ENCODE measurements at places on chromosomes 4 and X. TPM values are rescaled to one million over a fixed set of nuclear protein-coding genes. Genes with fewer than 3 reads are reported as not detected.

DNA sequence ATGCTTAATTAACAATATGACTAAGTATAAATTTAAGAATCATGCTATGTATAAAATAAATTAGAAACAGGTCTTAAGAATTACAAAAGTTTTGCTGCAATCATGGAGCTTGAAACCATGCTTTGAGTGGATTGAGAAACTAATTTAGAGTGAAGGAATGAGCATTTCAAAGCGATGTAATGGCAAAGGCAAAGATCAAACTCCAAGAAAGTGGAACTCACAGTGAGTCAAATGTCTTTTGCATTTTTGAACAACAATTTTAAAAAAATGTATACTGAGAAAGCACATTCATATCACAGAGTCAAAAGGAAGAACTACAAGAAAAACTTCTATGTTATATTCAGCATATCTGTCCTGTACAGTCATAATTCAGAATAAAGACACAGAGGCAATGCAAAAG, 6.6 kb downstream of the GPRIN3 start:
- DNase-seq: no peak

DNA sequence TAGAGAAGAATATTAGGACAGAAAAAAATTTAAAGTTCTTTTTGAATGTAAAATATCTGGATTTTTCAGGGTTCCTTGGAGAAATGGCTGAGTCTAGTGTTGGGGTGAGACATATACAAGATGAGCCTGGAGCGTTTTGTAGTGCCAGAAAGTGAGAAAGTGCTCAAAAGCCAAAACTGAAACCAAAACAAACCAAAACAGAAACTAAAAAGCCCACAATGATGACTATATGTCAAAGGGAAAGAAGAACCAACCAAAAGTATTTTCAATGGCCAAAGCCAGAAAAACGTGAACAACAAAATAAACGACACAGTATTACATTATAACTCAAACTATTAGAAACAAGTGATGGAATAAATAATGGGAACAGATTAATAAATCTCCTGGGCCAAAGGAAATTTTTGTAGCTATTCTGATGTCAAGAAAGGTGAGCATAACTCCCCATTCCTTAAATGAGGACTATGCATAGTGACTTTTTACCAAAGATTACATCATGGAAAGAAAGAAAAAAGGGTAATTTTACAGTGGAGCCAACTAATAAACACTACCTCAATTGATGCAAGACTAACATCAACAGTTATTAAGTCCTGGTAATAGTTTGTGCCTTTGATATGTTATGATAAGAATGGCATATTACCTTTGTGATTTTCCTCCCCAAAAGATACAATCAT, 1137.6 kb downstream of the C4orf33 start:
- DNase-seq: no peak

- no peak for DNase-seq
Measured at GRCh38 chr4:155608225-155608885, 58.3 kb upstream of the GUCY1A1 start.

- DNase-seq: no peak
Measured at GRCh38 chr4:102392033-102392744, 46.9 kb upstream of the SLC39A8 start.

- DNase-seq: no peak
Measured at GRCh38 chr4:80610845-80611677, 275.5 kb downstream of the CFAP299 start.

- DNase-seq: no peak
Measured at GRCh38 chrX:152943826-152944225, 46.0 kb downstream of the ZNF185 start.

GRCh38 chr4:182745237-182745636, 171.9 kb downstream of the DCTD start:
- DNase-seq: no peak

DNA sequence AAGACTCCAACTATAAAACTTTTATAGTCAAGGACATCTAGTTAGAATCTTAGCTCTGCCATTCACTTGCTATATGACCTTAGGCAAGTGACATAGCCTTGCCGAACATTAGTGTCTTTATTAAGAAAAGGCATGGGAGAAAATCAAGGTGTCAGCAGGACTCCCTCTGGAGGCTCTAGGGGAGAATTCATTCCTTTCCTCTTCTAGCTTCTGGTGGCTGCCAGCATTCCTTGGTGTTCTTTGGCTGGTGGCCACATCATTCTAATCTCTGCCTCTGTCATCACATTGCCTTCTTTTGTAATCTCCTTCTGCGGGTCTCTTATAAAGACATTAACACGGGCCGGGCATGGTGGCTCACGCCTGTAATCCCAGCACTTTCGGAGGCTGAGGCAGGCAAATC, 99.8 kb downstream of the PPP1R2C start:
- DNase-seq: no peak

DNA sequence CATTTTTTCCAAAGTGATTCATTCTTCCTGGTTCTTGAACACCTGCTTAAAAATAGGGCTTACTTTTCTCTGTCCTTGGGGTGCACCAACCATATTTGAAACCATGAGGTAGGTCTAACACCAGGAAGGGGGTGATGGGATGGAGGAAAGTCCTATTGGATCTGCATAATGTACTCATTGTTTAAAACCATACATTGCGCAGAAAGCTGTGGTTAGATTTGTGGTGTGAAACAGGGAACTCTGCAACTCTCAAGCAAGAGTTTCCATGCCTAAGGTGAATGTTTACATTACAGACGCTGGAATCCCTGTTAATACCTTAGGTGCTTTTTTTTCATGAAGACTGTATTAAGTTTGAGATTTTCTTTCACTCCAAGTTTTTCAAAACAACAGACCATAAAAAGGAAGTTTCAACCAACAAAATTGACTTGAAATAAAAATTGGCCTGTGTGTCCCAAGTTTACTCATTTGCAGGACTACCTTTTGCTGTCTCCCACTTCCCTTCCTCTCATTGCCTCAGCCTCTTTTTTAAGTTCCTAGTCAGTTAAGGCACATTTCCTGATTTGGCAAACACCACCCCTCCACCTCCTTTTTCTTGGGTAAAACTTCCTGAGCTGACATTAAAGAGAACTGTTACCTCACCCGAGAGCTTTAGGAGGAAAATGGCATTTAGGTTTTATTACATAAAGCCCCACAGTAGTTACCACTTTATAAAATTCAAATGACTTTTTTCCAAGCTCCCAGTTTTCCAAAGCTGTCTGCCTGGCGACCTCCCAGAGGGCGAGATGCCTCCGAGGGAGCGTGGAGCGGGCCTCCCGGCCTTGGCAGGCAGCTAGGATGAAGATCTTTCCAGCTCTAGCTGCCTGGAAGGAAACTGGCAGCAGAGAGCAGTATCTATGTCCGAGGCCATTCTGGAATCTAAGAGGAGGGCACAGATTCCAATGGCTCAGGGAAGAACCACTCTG, 47.9 kb upstream of the RBPJ start:
- DNase-seq: no peak

DNA sequence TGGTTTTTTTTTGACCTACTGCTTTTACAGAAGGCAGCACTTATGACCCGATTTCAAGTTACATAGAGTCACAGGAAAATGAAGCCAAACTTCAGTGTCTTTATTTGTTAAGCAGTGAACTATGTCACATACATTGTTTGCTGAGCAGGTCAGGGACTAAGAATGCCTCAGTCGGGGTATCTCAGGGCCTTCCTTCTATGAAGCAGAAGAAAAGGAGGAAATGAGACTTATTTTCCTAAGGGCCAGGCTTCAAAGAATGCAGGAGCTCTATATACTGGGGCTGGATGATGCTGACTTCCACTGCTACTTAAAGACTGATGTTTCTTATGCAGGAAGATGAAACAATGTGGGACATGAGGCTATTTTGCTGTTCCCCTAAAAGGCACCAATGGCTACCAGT, 558.4 kb upstream of the IGFBP7 start:
- DNase-seq: no peak

DNA sequence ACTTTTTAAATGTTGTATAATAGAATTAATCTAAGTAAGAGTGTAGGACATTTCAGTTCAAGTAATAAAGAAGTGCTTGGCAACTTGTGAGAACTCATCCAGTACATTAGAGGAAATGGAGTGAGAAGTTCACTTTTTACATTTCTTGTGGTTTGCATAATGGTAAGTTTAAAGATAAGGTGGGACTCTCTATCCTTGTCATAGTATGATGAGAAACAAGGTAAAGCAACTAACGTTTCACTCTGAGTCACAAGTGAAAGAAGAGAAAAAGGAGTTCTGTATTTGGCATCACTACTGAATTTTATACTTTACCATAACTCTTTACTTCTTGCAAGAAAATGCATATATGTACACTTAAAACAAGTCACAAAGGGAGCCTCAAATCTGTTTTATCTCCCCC, 219.4 kb downstream of the SLC4A4 start:
- DNase-seq: no peak

DNA sequence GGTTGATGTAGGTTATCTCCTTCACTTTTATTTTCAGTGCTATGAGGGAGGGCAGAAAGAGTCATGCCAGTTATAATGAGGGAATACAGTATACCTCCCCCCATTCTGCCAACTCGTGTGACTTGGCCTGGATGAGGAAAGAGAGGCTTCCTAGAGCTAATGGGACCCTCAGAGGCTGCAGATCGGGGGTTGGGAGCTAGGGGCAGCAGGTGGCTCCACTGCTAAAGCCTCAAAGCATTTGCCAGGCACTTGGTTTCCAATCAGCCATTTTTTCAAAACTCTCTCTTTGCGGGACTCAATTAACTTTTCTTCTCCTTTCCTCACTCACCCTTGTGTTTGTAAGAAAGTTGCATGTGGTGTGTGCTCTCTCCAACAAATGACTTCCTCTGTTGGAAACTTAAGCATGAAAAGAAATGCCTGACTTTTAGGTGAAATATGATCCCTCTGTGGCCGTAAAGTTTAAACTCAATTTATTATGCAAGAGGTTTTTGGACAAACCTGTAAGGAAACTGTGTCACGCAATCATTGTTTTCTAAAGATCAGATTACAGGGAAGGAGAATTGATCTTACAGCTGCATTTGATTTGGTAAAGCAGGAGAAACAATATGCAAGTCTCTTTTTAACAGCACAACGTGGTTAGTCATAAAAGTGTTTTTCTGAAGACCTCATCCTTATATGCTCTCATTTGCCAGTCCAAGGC, 7.0 kb downstream of the SFRP2 start:
- no peak for DNase-seq

DNA sequence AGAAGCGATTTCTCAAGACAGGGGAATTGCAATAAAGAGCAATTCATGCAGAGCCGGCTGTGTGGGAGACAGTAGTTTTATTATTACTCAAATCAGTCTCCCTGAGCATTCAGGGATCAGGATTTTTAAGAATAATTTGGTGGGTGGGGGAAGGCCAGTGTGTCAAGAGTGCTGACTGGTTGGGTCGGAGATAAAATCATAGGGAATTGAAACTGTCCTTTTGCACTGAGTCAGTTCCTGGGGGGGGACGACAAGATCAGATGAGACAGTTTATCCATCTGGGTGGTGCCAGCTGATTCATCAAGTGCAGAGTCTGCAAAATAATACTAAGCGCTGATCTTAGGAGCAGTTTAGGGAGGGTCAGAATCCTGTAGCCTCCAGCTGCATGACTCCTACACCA, 502.4 kb downstream of the NLGN4X start:
- no peak for DNase-seq

DNA sequence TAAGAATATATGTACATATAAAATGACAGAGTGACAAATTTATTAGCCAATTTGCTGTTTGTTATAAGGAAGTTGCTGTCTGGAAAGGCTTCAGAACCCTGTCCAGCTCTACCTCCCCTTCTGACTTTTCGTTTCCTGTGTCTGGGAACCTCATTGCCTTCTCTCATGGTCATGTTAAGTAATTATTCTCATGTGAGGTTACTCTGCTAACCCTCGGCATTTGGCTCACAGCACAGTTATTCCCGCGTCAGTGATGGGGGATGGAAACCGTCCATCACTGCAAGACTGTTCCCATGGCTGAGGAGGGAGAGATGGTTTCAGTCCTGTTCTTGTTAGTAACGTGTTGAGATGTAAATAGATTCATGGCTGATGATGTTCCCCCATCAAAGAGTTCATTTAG, 11.9 kb downstream of the EDNRA start:
- DNase-seq: no peak

- no peak for DNase-seq
Measured at GRCh38 chrX:53768451-53768850, 81.9 kb upstream of the HUWE1 start.

GRCh38 chr4:38128478-38129459, 168.6 kb downstream of the PTTG2 start:
- DNase-seq: no peak

DNA sequence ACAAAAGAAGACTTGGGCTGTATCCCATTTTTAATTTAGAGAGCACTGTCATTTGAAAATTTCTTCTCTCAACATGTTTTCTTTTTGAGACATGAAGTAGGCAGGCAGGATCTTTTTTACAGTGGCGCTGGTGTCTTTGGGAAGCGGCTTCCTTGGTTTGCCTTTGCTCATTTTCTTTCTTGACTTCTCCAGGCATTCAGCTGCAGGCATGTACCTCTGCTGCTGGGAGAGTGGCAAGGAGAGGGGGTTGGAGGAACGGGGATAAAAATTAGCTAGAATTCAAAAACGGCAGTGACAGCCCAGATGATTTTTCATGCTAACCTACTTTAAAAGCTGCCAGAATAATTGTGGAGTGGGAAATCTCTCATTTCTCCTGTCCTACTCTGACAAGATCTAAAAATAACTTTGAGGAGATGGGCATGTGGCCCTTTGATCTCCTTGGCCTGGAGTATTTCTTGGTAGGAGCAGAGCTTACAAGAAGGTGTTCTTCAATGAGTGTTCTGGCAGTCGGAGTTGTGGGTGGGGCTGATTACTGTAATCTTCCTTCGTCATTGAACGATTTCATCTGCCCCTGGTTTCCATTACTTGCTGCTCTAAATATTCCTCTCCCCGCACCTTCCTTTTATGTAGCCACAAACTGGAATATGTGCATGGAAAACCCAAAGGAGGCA, 54.8 kb downstream of the TBL1X start:
- DNase-seq: no peak

DNA sequence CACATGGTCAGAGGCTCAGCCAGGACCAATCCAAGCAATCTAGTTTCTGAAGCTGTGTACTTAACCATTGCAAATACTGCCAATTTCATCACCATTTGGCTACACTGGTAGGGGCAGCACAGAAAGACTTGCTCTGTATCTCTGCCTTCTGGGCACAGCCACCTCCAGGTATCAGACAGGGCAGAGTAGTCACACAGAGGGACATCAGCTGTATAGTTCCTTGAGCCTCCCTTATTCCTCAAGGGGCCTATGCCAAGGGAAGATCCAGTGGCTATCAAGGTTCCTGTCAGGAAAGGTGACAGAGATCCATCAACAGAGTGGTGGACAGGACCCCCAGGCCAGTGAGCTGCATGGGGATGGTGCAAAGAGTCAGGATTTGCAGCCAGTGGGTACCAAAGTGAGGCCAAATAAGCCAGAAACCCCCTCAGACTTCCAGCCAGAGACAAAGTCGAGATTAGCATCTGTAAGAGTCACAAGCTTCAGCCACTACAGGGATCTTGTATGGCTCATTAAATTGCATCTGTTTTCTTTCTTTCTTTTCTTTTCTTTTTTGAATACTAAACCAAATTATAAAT, 381.6 kb upstream of the CPEB2 start:
- no peak for DNase-seq

- no peak for DNase-seq
Measured at GRCh38 chrX:151711154-151711553, 4.7 kb upstream of the FATE1 start.

MAGEA11 gene
- not detected for polyA plus RNA-seq

SASH3 gene
- 3.6 TPM for polyA plus RNA-seq

ZCCHC12 gene
- polyA plus RNA-seq: 0.85 TPM

ACSL4 gene
- 16.5 TPM for polyA plus RNA-seq

OFD1 gene
- polyA plus RNA-seq: 38.7 TPM

GLRA3 gene
- polyA plus RNA-seq: 0.18 TPM

TCP11X2 gene
- polyA plus RNA-seq: 1.2 TPM

All from left renal pelvis (tissue), 4 donors.